ENCODE measurements at places on chromosomes 3 and 15.

GRCh38 chr15:77688693-77689092, 56.0 kb upstream of the LINGO1 start:
- no peak for DNase-seq

DNA sequence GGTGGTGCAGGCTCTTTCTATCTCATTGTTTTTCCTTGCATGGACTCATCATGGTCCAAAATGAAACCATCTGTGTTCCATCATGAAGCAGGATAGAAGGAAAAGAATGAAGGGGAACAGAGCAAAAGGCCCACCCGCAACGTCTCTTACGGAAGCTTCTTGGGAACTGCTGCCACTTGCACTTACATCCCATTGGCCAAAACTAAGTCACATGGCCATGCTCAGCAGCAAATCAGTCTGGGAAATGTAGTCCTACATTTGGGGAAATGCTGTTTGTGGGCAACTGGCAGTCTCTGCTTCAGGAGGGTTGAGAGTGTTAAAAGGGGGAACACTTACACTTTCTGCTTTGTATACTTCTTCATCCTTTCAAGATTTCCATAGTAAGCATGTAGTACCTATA, 191.6 kb downstream of the SV2B start:
- no peak for DNase-seq

GRCh38 chr15:51935466-51936104, 36.0 kb downstream of the LEO1 start:
- no peak for DNase-seq

- no peak for DNase-seq
These were observed 9.9 kb upstream of the VILL start for GRCh38 chr3:37980462-37981347.

DNA sequence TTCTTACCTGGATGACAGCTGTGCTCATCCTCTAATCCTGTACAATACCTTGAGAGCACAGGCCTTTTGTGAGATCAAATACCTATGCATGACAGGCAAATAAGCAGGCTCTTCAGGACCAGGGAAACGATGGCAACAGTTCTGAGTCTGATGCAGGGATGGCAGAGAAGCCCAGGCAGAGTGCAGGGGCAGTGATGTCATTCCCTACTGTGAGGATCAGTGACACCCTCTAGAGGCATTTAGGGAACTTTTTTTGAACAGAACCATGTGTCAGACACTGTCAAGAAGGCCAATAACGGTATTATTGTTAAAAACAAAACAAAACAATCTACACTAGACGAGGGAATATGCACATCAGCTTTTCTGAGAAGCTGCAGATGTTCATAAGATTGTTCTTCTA, 314.8 kb upstream of the CTDSPL start:
- no peak for DNase-seq

DNA sequence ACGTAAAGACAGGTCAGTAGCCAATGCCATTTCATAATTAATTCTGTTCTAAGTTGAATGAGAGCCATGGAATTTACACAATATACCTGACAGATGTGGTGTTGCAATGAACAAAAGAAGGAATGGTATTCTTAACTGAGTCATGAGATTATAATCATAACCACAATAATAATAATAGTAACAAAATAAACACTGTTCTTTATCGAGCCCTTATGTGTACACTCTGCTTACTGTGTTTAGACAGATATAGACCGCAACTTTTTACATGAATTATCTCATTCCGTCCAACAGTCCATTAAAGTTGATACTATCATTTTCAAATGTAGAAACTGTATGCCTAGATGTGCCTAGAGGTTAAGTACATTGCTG, 28.2 kb upstream of the SCAANT1 start:
- no peak for DNase-seq

DNA sequence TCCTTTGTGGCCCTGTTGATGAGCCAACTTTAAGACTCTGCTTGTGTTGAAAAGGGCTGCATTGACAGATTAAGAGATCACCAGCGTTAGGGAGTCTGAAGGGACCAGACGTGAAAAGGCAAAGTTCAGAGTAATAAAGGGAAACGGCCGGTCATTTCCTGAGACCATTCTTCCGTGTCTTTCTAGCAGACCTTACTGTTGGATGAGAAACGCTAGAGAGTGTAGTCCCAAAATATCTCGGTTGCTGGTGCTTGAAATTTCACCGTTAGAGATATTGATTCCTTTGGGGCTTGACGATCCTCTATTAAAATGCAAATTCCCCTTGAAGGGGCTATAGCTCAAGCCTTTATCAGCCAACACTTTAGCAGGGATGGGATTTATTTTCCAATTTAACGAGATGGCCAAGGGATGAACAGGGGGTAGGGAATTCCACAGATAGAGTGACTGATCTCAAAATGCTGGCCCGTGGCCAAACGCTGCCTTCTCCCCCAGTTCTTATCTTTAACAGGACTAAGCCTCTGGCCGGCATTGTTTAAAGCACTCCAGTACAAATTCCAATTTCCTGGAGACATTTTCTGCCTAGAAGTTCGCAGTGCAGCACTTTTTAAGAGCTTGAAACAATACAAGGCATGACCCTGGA, 250.4 kb downstream of the TJP1 start:
- DNase-seq, result no peak

GRCh38 chr3:123394391-123395020, 54.4 kb downstream of the ADCY5 start:
- DNase-seq, result no peak

DNA sequence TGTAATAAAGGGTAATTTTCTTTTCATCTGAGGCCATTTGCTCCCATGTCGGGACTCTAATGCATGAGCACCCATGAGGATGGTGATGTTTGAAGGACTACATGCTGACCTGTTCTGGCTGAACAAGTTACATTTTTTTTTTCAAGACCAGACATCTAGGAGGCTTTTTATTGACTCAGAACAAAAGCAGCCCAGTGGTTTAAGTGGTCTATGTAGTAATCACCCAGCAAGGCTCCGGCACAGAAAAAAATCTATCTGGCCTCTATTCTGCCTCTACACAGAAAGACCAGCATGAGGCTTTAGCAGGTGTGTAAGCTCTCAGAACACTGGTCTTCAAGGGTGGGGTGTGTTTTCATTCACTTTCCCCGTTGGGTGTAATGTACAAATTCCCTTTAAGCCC, 95.1 kb upstream of the ZBED2 start:
- DNase-seq, result no peak
